ENCODE measurements at places on chromosomes 7 and 10.

- no peak for DNase-seq
These were observed 19.6 kb upstream of the GOLGA7B start for GRCh38 chr10:97830064-97830463.

- DNase-seq: peak; percentile 82
These were observed 33.4 kb upstream of the WASL start for GRCh38 chr7:123782071-123782798.

- DNase-seq: no peak
These were observed 6.3 kb upstream of the GSTK1 start for GRCh38 chr7:143256932-143257331.

GRCh38 chr7:158368449-158368848, 219.2 kb downstream of the PTPRN2 start:
- no peak for DNase-seq

GRCh38 chr7:101857358-101857811, 40.0 kb downstream of the CUX1 start:
- DNase-seq: no peak

- no peak for DNase-seq
These were observed 85.2 kb downstream of the IGF2BP3 start for GRCh38 chr7:23385140-23385539.

- DNase-seq: no peak
These were observed 186.1 kb downstream of the SRPK2 start for GRCh38 chr7:105202616-105203015.

DNA sequence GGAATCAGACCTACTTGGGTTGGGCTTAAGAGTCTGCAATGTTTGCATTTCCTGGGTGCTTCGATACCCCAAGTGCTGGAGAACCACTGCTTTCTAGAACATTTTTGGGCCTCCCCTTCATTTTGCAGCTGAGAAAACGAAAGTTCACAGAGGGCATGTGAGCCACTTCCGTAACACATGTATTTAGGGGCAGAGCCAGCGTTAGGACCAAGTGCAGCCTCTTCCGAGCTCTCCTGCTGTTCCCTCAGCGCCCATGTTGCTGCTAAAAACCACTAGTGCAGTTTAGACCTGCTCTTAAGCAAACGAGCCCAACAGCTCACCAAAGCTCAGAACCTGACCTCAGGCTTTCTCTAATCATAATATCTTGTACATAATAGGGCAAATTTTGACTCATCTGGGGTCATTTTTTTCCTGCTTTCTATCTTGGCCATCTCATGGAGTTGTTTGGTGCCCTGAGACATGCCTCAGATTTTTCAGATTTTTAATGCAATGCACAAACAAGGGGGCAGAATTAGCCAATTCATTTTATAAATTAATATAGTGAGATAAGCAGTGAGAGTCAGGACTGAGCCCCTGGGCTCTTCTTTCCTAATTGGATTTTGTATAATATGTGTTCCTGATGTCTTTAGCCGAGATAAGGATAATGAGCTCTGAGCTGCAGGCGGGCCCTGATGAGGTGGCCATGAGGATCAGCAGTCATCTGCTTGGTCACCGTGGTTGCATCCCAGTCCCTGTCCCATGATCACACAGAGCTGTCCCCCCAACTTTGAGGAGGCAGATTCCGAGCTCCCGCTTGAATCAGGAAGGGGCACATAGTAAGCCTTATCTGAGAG, 12.9 kb downstream of the BAG3 start:
- DNase-seq: no peak

- no peak for DNase-seq
These were observed 68.9 kb upstream of the AQP1 start for GRCh38 chr7:30842542-30843451.

GRCh38 chr7:154914996-154915380, 87.9 kb downstream of the PAXIP1 start:
- DNase-seq: no peak
